ENCODE measurements at places on chromosomes 16 and 17.

- no peak for DNase-seq
Observed at GRCh38 chr17:68399638-68400403, 57.5 kb downstream of the WIPI1 start.

DNA sequence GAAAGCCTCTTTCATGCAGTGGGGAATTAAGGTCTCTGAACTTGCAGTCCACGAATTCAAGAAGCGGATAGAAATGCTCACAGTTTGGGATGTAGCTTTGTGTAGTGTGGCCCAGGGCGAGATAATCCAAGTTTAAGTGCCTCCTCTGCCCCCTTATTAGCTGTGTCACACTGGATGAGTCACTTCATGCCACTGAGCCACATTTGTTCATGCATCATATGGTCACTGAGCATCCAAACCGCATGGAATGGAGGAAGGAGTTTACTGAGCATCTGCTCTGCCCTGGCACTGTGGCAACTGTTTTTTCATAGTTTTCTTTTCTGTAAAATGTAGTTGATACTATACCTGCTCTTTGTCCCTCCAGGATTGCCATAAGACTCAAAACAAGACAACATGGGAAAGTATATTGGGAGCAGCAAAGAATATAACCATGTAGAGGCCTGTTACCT is 15.1 kb upstream of the DHX8 start:
- DNase-seq = no peak

DNA sequence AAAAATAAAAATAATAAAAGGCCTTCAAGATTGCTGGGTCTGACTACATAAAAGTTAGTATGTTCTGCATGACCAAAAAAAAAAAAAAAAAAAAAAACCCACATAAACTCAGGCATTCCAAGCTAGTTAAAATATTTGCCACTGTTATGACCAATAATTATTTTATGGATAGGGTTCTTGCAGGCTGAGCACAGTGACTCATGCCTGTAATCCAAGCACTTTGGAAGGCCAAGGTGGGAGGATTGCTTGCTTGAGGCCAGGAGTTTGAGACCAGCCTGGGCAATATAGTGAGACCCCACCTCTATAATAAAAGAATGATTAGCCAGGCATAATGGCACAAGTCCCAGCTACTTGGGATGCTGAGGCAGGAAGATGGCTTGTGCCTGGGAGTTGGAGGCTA is 8.1 kb downstream of the SCNN1B start:
- no peak for DNase-seq

GRCh38 chr16:69508033-69508755 is 57.6 kb upstream of the NFAT5 start:
- DNase-seq = no peak

GRCh38 chr16:9625122-9625521 is 533.7 kb downstream of the HAPSTR1 start:
- no peak for DNase-seq

GRCh38 chr16:85042606-85043005 is 15.0 kb downstream of the KIAA0513 start:
- DNase-seq = no peak

DNA sequence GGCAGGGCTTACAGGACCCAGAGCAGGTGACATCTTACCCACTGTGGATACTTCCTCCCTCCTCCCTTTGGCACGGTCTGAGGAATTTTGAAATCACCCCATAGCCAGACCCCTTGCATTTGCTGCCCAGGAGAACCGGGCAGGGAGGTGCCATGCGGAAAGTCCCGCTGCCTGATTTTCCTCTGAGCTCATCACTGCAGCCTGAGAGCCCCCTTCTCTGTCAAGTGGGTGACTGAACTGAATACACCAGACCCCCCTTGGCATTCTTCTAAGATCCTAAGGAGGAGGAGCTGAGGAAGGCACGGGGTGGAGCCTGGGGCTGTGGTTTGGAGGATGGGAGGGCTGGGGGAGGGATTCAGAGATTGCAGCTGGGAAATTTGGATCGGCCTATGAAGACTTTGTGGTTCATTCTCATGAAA is 173.4 kb downstream of the RAB11FIP4 start:
- DNase-seq = no peak

DNA sequence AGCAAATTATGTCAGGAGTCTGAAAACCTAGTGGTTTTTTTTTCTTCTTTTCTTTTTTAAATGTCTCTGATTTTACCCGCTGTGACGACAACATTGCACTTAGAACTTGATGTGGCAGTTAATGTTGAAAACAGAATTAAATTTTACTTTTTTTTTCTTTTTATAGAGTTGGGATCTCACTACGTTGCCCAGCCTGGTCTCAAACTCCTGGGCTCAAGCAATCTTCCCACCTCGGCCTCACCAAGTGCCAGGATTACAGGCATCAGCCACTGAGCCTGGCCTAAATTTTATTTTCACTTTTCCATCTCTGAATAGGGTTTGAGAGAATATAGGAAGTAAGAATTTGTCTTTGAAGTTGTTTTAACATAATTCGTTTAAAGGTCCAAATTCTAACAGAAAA is 52.6 kb downstream of the CDK12 start:
- no peak for DNase-seq

DNA sequence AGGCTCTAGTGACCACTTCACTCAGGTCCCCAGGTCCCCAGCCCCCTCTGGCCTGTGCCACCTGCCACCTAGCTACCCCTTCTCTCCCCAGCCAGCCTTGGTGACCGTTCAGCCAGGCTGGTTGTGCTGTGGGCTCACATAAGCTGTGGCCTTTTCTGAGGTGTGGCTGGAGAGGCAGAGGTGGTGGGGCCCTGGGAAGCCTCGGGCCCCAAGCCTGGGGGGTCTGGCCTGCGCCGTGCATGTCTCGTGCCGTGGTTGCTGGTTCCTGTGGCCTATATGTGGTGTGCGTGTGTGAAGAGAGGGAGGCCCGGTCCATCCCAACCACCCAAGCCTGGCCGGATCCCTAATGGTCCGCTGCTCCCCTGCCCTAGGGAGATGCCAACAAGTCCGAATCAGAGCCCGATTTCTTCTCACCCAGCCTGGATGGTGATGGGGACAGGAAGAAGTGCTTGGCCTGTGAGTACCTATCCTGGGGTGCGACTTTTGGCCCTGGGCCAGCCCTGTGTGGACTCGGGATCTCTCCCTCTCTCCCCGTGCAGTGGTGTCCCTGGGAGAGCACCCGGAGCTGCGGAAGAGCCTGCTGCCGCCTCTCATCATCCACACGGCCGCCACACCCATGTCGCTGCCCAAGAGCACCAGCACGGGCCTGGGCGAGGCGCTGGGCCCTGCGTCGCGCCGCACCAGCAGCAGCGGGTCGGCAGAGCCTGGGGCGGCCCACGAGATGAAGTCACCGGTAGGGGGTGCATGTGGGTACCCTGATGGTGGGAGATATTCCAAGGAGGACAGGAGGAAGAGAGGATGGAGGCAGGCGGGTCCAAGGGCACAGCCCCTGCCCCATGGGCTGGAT is 35.9 kb downstream of the CACNA1G start:
- DNase-seq = no peak

DNA sequence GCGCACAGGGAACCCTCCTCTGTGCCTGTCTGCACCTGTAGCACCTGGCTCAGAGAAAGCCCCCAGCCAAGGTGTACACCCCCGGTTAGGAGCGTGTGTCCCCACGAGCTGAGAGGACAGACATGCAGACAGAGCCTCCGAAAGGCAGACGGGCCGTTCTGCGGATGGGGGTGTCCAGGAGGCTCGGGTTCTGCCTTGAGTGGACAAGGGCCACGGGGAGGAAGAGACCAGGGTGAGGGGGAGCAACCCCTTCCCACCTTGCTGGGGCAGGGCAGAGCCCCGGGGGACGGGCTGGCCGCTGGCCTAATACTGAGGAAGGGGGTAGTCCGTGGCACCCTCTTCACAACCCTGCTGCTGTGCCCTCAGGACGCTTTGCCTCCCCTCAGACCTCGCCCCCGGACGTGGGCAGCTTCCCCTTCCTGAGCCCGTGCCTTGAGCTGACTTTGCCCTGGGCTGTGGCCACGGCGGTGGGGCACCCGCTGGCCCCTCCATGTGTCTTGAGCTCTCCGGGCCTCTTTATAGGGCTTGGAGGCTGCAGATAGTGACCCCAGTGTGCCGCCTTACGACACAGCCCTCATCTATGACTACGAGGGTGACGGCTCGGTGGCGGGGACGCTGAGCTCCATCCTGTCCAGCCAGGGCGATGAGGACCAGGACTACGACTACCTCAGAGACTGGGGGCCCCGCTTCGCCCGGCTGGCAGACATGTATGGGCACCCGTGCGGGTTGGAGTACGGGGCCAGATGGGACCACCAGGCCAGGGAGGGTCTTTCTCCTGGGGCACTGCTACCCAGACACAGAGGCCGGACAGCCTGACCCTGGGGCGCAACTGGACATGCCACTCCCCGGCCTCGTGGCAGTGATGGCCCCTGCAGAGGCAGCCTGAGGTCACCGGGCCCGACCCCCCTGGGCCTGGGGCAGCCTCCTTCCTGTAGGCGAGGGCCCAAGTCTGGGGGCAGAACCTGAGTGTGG is 5.7 kb downstream of the SLC22A31 start:
- DNase-seq = no peak

DNA sequence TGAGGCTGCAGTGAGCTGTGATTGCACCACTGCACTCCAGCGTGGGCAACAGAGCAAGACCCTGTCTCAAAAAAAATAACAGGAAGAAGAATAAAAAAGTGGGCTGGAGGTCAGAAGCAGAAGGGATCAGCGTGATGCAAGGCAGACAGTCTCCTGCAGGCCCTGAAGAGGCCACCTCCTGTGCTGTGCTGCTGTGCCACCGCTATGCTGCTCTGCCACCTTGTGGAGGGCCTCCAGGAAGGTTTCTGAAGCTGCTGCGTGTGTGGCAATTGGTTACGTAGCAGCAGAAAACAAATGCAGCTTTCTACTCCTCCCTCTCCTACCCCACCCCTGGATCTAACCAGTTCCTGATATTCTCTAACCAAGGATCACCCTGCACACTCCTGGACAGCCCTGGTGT is 815.5 kb downstream of the KCNJ18 start:
- no peak for DNase-seq

DNA sequence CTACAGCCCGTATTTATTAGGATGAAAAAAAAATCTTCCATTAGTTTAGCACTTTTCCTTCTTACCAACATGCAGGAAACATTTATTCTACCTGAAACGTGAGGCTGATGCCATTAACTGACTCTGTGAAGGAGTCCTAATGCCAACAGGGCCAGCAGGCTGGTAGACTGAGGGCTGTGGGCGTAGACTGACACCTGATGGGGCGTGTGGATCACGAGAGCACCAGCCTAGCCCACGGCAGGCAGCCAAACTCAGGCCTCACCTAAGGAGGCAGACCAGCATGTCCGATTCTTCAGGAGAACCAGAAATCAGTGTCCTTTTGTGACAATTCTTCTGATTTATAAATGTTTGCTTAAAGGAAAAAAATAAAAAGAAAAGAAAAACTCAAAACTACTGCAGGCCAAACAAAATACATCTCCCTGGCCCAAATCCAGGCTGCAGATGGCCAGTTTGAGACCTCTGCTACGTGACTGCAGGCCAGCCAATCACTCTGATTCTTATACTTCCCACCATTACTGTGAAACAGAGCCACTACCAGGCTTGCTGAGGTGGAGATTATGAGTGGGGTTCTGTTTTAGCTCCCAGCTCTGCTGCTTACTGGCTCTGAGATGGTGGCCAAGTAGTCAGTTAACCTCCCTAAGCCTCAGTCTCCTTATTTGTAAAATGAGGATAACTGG is 66.5 kb downstream of the GNAO1 start:
- DNase-seq = no peak

DNA sequence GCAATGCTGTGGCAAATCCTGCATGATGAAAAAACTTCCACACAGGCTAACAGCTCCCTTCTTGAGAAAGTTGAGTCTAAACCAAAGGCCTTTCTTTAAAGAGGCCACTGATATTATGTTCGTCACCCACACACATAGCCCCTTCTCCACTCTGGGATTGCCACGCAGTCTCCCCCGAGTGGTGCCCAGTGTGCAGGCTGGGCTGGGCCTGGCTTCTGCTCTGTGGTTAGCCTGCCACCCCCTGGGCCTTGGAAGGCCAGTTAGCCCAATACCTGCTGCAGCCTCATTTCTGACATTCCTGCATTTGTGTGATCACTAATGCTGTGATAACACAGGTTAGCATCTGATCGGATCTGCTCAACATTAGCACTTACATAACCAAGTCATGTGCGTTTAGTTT is 44.8 kb downstream of the CDH3 start:
- no peak for DNase-seq

DNA sequence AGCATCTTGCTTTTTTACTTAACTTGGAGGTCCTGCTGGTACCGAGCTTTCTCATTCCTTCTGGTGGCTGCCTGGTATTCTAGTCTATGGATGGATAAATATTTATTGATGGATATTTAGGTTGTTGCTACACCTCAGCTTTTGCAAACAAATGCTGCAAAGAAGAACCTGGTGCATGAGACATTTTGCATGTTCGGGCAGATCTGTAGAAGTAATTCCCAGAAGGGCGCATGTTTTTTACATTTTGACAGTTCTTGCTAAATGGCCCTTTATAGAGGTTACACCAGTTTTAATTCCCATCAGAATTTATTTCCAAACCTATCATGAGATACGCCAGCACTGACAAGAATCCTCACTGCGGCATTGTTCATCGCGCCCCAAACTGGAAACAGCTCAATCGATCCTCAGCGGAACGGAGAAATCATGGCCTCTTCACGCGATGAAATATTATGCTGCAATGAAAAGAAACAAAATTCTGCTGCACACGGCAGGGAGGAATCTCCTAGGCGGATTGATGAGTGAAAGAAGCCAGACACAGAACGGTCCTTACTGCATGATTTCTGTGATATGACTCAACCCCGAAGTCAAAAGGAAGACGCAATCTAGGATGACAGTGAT is 68.0 kb upstream of the CREBBP start:
- DNase-seq = no peak

DNA sequence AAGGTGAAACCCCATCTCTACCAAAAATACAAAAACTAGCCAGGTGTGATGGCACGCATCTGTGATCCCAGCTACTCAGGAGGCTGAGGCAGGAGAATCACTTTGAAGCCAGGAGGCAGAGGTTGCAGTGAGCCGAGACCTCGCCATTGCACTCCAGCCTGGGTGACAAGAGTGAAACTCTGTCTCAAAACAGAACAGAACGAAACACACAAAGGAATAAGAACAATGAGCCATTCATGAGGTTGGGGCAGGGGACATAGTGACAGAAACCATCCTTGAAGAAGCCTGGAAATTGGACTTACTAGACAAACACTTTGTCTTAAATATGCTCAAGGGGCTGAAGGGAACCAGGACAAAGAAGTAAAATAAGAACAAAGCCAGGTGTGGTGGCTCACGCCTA is 39.4 kb downstream of the WDR45B start:
- DNase-seq = no peak

DNA sequence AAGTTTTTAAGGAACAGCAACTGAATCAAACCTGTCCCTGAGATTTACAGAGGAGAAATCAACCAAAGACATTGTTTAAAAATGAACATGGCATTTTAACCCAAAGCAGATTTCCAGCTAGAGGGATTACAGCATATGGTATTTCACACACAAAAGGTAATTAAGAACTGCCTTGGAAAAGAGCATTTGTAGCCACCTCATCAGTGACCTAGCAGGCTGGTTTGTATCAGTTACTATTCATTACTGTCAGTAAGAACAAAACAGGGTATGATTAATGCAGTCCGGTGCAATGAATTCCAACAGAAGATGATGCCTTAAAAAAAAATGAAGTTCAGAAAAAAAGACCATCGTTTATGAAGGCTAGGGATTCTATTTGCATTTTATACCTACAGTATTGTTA is 219.9 kb downstream of the CHD9NB start:
- DNase-seq = no peak
